ENCODE measurements at places on chromosomes 3 and 15. TPM values are rescaled to one million over a fixed set of nuclear protein-coding genes. Genes with fewer than 3 reads are reported as not detected.

The CD200 gene
- total RNA-seq: 9.1 TPM

The DPPA4 gene
- total RNA-seq: not detected

- no peaks in the 10 kb centered on the region for H3K27me3 ChIP-seq
- no peak overlapping the region for H3K4me3 ChIP-seq
- H3K36me3 ChIP-seq: no peaks in the 10 kb centered on the region
- no peaks in the 10 kb centered on the region for H3K4me1 ChIP-seq
Observed at GRCh38 chr15:27764339-27764738, 334.8 kb downstream of the OCA2 start.

DNA sequence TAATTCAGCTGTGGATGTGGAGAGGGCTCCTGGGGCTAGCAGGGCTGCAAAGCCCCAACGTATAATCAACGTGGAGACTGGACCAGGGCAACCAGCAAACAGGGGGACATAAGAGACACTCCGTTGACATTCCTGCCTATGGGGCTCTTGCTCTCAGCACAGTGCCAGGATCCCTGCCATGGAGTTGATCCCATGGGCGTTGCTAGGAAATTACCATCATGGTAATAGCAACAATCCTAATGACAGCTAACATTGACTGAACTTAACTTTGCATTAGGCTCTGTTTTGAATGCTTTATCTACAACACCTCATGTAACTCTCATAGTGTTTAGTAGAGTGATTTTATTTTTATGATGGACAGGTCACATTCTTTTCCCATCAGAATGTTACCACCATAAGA, 16.9 kb downstream of the GASK1A start:
- no peaks in the 10 kb centered on the region for H3K27me3 ChIP-seq
- no peak overlapping the region for H3K27ac ChIP-seq
- no peaks in the 10 kb centered on the region for H3K36me3 ChIP-seq
- DNase-seq: no peak
- H3K4me3 ChIP-seq: no peak overlapping the region
- peaks cover 10% of the 10 kb centered on the region for H3K4me1 ChIP-seq
